ENCODE measurements at places on chromosomes 12 and 14.

DNA sequence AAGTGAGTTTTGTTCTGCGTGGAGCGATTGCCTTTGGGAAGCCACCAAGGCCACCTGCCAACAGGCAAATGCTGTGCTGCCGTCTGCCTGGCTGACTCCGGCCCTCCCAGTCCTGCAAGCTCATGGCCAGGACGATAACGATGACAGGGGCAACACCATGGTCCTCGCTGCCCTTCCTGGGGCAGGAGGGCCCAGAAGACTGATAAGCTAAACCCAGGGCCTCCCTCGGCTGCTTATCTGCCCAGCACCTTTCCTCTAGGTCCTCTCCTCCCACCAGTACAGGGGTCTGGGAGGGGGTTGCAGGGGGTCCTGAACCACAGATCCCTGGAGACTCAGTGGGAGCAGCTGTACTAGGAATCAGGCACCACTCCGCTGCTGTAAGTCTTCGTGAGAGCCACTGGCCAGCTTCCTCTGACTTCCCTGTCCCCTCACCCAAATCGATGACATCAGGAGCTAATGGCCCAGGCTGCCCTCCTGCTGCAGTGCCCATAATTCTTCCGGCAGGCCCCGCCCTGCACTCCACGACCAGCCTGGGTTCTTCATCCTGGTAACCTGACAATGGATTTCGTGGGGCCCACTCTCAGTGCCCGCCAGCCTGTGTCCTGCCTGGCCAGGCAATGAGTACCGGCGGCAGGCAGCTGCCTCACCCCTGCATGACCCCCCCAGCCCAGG, 5.1 kb downstream of the ANKRD9 start:
- DNase-seq: no peak

GRCh38 chr12:74031045-74031444, 506.6 kb upstream of the ATXN7L3B start:
- no peak for DNase-seq

DNA sequence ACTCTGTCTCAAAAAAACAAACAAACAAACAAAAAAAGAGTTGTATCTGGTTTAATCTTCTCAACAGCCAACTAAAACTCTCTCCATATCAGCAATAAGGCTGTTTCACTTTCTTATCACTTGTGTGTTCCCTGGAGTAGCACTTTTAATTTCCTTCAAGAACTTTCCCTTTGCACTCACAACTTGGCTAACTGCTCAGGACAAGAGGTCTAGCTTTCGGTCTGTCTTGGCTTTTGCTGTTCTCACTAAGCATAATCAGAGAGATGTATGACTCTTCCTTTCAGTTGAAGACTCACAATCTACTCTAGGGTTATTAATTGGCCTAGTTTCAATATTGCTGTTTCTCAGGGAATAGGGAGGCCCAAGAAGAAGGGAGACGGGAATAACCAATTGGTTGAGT, 12.3 kb downstream of the NEMP1 start:
- no peak for DNase-seq

DNA sequence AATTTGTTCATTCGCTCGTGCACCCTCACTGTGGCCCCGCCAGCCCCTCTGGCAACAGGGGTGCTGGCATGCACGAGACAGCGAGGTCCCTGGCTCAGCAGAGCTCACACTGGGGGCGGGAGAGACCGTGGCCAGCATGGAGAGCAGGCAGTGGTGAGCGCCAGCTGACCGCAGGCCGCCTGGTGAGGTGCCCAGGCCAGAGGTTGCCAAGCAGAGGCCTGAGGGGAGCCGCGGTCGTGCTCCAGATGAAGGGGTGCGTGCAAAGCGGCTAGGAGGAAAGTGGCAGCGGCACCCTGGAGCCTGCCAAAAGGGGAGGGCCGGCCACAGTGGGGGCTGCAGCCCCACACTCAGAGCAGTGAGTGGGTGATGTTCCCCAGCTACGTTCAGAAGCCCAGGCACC, 56.1 kb downstream of the CDC42BPB start:
- DNase-seq: no peak

DNA sequence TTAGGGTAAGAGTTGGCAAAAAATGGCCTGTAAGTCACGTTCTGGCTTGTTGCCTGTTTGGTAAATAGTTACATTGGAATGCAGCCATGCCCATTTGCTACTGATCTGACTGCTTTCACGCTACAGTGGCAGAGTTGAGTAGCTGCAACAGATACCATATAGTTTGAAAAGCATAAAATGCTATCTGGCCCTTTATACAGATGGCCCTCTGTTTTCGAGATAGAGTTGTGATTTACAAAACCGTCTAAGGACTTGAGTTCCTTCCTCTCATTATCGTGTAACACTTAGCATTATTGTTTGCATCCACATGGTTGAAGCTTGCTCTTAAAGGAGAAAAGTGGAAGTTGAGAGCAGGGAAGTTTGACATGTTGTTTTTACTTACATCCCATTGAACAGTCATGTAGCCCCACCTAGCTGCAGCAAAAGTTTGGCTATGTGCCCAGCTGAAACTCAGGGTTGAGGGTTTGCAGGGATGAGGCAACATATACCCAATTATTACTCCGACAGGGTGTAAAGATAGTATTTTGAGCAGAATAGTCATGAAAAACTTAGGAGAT, 11.3 kb upstream of the SCFD1 start:
- no peak for DNase-seq

DNA sequence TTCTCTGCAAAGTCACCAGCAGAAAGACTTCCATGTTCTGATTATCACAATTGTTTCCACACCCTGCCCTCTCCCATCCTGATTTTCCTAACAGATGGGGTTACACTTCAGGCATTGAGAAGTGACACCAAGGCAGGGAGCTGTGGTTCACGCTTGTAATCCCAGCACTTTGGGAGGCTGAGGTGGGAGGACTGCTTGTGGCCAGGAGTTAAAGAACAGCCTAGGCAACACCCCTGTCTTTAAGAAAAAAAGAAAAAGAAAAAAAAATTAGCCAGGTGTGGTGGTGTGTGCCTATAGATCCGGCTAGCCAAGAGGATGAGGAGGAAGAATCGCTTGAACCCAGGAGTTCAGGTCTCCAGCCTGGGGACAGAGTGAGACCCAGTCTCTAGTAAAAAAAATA, 5.2 kb downstream of the PPP1CC start:
- no peak for DNase-seq

DNA sequence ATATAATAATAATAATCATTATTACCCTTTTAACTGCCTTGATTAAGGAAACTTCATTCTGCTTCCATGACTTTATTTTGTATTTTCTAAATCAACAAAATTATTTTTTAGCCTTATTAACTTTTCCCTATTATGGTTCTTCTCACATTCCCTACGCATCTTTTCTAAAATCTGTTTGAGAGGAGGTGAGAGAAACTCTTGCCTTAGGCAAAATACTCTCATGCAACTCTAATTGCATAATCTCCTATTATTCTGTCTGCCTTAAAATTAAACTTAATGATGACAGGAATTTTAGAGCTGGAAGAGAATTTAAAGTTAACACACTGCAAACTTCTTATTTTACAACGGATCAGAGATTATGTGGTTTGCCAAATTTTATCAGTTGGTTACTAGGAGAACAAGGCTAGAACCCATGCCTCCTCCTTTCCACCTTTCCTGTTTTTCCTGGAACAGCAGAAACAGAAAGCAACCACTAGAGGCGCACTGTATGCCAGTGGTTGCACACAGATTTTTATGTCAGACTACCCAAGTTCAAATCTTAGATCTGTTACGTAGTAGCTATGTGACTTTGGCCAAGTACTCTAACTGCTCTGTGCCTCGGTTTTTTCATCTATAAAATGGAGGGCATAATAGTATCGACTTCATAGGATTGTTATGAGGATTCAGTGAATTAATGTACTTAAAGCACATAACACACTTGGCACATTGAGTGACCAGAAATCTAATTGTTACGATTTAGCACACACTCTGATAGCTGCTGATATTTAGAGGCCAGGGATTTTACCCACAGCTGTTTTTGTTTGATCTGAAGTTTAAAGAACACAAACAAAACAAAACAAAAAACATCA, 4.3 kb upstream of the BRMS1L start:
- no peak for DNase-seq

DNA sequence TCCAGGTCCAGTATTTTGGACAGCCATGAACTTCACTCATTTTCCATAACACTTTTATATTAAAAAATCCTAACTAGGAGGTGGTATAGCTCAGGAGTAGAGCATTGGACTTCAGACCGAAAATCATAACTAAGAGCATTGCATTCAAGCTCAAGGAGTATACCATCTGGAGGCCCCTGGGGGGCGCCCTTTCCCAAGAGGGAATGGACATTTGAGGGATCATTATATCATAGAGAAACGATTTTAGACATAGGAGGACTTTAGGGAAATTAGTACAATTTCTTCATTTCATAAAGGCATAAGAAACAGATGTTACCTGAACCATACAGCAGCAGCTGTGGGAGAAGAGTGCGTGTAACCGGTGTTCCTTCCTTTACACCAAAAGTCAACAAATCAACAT, 5.2 kb upstream of the ATG14 start:
- DNase-seq: no peak

- DNase-seq: no peak
Measured at GRCh38 chr14:101047326-101047725, 143.8 kb upstream of the RTL1 start.

GRCh38 chr14:85221832-85222231, 308.1 kb upstream of the FLRT2 start:
- DNase-seq: no peak

- no peak for DNase-seq
Measured at GRCh38 chr12:26767116-26767515, 65.9 kb downstream of the ITPR2 start.

DNA sequence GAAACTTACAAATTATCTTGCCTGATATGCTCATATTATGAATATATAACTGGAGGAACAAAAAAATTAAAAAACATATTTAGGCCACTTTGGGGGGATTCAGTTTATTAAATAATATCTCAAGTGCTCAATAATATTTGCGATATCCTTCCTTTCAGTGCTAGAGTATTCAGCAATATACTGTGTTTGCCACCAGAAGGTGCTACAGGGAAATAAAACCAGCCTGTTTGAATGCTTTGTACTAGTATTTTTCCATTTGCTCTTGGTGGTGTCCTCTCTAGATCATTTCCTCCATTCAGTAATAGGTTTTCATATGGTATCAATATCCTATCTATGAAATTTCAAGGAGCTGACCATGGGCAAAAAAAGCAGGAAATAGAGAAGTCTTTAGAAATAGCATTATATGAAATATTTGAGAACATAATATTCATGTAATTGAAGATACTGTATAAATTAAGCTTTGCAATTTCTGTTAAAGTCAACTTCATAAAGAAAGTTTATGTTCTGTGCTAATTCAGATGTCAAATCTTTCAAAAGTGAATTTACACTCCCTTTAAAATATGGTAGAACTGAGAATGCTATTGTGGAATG, 106.2 kb upstream of the NAV3 start:
- DNase-seq: no peak

DNA sequence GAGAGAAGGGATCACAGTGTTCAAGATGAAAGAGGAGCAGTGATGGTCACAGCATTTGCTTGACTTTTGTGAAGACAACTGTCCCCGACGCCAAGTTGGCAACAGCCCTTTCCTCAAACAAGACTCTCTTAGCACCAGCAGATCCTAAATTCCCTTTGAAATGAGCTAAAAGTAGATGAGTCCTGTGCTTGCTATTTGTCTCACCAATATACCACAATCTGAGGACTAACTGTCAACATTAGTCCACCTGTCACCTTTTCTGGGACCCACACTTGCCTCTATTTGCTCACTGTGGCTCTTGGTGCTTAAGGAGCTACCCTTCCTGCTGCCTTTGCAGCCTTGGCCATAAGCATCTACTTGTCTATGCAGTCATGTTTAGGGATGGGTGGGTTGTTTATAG, 47.4 kb upstream of the COL2A1 start:
- no peak for DNase-seq

- no peak for DNase-seq
Measured at GRCh38 chr14:54503486-54503885, 6.2 kb upstream of the CGRRF1 start.

- no peak for DNase-seq
Measured at GRCh38 chr14:68222154-68222553, 402.6 kb downstream of the RAD51B start.

GRCh38 chr14:22973217-22974032, 8.9 kb downstream of the AJUBA start:
- DNase-seq: no peak

DNA sequence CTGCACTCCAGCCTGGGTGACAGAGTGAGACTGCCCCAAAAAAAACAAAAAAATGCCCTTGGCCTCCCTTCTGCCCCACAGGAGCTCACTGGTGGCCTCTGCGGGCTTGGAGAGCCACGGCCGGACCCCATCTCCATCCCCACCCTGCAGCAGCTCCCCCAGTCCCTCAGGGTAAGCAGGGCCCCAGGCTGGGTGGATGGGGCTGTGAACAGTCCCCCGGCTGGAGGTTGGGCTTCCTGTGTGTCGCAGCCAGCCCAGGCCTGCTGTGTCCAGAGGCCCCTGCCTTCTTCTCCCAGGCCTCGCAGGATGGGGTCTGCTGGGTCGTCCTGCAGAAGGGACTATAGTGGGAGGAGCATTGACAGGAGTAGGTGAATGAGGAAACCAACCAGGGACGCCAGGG, 15.4 kb upstream of the PUS1 start:
- DNase-seq: no peak

DNA sequence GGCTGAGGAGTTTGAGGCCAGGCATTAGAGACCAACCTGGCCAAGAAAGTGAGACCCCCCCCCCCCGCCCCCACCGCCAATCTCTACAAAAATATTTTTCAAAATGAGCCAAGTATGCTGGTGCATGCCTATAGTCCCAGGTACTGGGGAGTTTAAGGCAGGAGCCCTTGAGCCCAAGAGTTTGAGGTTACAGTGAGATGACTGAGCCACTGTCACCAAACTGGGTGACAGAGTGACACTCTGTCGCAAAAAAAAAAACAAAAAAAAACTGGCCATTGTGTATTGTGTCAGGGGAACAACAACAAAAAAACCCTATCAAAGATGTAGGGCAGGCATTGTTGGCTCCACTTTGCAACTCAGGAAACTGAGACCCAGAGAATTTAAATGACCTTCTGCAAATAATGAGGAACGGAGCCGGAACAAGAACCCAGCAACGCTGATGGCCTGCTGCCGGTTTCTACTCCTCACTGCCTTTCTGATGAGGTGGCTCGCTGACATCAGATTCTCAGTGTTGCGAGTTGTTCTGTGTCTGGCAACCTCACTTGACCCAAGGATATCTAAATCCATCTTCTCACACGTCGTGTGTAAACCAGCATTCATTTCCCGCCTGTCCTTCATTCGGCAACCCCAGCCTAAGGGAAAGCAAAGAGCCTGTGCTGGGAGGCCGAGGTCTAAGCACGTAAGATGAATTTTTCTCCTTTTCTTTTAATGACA, 195.2 kb upstream of the CRY1 start:
- no peak for DNase-seq

DNA sequence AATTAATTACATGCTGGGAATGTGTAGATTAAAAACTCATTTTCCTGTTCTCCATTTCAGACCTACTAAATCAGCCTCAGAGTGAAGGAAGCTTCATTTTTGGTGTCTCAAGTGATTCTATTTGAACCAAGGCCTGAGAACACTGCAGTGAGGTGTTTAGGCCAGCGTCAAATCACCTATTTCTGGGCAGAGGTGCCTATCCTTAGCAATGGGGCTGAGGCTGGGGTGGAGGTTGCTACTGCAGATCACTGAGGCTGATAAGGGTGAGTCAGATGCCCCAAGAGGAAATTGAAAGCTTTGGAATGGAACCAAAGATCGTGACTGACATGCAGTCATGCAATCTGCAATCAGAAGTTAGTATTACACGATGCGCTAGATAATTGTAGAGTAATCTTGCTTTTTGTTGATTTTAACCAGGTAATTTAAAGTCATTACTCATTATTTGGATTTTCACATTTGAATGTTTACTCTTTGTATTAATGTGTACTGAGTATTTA, 4.4 kb downstream of the TXNRD1 start:
- DNase-seq: no peak

Measured in GM18507 (cell line).